ENCODE measurements at places on chromosomes 16 and 17.

- no peak for DNase-seq
Observed at GRCh38 chr16:90032674-90033331, 13.5 kb upstream of the DBNDD1 start.

- DNase-seq, result peak; percentile 99
Observed at GRCh38 chr17:5281814-5282641, at the start of gene RABEP1. RABEP1 (plus strand) TSS chr17:5282284; CDS start chr17:5282487, 203 bp downstream.

GRCh38 chr17:48647103-48647962 lies 21.2 kb upstream of the HOXB9 start:
- DNase-seq, result no peak

DNA sequence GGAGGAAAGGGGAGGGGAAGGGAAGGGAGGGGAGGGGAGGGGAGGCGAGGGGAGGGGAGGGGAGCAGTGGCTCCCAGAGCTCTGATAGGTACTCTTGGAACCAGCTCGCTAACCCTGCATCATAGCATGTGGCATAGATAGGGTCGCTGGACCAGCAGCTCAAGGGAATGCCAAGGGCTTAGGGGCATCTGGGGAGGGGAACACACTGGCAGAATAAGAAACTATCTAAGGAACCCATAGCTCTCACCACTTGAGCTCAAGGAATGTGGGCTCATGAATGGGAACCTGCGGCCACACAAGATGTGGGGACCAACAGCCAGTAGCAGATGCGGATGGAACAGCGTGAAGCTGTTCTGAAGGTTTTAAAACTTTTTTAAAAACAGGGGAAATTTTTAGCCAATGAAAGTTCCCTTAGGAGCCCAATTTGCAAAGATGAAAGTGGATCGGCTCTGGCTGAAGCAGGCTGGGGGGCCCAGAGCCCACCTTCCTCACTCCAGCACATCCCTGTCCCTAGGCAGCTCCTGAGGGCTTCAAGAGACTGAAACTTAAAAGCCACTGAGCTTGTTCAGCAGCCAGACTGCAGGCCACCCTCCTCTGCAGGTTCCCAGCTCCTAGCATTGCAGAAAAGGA lies 46.9 kb downstream of the PIMREG start:
- no peak for DNase-seq

GRCh38 chr17:20954794-20955193 lies 88.0 kb downstream of the USP22 start:
- DNase-seq, result no peak

DNA sequence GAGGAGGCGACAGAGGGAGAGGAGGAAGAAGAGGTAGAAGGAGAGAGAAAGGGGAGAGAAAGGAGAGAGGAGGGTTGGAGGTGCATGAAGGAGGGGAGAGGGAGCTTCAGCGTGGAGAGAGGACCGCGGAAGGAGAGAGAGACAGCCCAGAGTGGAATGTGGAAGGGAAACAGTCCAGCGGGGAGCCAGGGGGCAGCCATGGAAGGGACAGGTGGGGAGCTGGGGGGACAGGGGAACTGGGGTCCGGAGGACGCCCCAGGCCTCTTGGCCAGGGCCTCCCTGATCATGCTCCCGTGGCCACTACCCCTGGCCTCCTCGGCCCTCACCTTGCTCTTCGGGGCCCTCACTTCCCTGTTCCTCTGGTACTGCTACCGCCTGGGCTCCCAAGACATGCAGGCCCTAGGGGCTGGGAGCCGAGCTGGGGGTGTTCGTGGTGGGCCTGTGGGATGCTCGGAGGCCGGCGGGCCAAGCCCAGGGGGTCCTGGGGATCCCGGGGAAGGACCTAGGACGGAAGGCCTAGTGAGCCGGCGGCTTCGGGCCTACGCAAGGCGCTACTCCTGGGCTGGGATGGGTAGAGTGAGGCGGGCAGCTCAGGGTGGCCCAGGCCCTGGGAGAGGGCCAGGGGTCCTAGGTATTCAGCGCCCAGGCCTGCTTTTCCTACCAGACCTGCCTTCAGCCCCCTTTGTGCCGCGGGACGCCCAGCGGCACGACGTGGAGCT lies 759 bp downstream of the ASPHD1 start:
- DNase-seq, result no peak

DNA sequence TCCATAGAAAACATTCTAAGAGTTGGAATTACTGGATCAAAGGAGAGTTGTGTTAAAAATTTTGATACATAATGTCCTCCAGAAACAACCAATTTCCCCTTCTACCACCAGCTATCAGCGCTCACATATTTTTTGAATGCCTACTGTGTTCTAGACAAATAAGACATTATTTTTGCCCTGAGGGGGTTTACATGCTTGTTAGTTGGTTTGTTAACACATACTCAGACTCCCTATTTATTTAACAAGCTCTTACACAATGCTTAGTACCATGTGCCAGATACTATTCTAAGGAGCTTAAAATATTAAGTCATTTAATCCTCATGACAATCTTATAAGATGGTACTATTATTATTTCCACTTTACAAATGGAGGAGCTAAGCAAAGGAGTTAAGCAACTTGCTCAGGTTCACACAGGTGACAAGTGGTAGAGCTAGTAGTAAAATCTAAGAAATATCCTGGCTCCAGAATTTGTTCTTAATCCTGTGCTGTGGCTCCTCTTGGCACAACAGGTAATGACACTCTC lies 194.2 kb downstream of the UTP18 start:
- DNase-seq, result no peak

DNA sequence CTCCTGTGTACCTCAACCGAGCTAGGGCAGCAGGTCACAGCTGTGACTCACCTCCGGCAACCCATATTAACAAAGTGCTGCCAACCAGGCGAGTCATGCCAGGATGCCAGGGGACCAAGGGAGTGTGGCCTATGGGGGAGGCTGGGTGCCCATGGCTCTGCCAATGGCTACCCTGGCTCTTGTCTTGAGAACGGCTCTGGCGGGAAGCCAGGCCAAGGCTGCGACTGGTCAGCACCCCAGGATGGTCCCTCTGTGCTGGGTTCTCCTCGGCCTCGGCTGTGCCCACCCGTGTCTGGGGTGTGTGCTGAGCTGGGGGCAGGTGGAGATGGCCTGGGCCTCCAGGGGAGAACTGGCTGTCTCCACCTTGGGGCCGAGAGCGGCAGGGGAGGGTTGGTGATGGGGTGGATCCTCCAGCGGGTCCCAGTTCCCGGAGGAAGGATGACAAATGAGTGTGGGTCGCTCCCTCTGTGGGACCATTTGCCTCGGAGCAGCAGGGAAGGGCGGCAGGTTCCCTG lies 75.8 kb downstream of the MRC2 start:
- DNase-seq, result peak; percentile 68

GRCh38 chr17:76271669-76272540 lies 6.8 kb downstream of the UBALD2 start:
- DNase-seq, result peak; percentile 61

- DNase-seq, result no peak
Observed at GRCh38 chr16:27230562-27231001, 27.3 kb downstream of the KDM8 start.

DNA sequence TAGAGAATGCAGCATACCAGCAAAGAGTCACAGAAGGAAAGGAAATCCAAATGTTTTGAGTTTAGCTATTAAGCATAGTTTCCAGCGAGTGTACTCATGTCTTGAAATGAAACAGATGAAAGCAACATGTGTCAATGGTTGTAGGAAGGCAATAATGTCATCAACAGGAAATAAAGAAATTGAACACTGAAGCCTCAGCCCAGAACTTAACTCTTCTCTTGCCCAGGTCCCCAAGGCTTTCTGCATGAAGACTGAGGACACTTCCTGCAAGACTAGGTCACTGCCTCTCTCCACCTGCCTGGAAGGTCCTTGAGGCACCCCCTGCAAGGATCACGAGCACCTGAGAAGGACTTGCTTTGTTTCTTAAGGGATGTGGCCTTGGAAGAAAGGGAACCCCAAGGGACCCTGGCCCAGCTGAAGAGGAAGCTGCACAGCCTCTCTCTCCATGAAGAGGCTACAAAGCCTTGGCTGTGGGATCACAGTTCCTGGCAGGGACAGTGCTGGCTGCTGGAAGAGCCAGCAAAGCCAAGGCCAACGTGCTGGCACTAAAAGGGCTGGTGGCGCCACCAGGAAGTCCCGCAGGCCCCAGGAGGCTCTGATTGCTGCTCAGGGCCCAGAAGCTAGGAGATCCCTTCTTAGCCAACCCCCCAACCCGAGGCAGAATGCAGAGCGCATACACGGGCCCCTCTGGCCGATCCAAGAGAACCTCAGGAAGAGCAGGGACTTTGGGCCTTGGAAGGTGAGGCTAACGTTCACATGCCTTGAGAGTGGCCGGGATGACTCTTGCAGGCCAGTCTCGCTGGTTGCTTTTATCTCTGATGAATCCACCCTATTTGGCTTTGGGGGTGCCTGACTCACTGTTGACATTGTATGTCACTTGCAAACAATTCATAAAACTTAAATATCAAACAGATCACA lies 23.4 kb upstream of the AXIN2 start:
- DNase-seq, result no peak

DNA sequence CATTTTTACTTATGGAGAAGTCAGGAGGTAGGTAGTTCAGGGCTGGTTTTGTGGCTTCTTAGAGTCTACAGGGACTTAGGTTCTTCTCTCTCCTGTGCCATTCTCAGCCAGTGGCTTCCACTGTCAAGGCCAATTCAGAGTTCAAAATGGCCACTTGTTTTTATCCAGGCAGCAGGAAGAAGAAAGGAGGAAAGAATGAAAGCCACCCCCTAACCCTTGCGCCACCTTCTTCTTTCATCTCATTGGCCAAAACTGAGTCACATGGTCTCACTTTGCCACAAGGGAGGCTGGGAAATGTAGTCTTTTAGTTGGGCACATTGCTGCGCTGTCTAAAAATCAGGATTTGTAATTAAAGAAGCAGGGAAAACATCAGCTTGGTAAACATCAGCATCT lies 60.8 kb upstream of the MED9 start:
- no peak for DNase-seq

- DNase-seq, result no peak
Observed at GRCh38 chr17:4509401-4509800, 10.7 kb downstream of the SPNS2 start.

GRCh38 chr16:23434380-23434779 lies 18.6 kb downstream of the COG7 start:
- no peak for DNase-seq

DNA sequence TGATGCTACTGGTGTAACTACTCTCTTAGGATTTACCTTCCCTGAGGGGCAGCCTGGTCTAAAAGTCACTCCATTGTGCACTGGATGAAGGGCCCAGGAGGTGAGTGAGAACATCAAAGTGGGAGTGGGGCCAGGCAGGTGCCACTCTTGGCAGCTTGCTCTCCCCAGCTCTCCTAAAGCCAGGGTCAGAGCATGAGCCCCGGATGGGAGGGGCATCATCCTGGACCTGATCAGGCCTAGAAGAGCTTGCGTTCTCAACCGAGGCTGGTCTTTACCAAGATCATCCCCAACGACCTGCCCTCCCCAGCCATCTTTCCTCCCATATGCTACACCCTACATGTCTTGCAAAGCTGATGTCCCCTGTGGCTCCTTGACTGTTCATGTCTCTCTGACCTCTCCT lies 87.1 kb downstream of the AIPL1 start:
- DNase-seq, result peak; percentile 37

DNA sequence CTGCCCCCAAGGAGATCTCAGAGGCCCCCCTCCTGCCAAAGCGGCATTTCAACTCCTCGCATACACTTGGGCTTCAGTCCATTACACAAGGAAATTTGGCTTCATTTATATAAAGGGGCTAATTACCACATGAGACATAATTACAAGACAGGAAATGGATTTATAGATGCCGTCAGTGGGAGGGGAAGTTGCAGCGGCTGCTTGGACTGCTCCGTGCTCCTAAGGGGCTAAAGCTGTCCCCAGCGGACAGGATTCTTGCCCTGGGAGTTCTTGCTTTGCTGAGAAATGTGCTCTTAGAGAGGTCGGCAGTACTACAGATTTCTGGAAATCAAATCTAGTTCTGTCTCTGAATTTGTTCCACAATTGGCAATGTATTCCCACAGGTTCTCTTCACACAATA lies 57.2 kb upstream of the NLK start:
- DNase-seq, result no peak

DNA sequence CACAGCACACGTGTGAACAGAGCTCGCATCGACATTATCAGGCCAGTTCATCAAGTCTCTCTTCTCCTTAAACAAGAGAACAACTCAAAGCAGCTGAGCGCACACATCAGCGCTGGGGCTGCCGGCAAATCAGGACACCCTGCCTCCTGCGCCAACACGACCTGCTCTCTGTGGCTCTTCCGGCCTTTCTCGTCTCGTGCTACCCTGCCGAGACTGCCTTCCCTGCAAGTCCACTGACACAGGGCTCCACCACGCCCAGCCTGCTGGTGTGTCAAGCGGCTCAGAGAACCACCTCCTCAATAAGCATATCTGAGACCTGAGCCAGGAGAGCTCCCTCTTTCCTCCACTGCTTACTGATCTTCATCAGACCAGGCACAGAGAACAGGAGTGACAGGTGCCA lies 96.9 kb downstream of the ZNF778 start:
- DNase-seq, result no peak

GRCh38 chr17:72942579-72942978 lies 149.9 kb downstream of the SLC39A11 start:
- no peak for DNase-seq

GRCh38 chr16:31754998-31755615 lies 118.5 kb upstream of the ZNF267 start:
- no peak for DNase-seq

Measured in ecto neural progenitor cell (in vitro differentiated cells).